ENCODE measurements at places on chromosomes 4 and X.

- no peak for DNase-seq
Observed at GRCh38 chr4:73998040-73999011, at the start of gene CXCL5. TSS of gene CXCL5 (minus strand) at chr4:73998677. CDS start at chr4:73998581, 96 bp downstream.

- DNase-seq, result no peak
Observed at GRCh38 chr4:55545151-55545550, 1.6 kb downstream of the CLOCK start.

GRCh38 chr4:78710536-78710935 is 65.6 kb upstream of the BMP2K start:
- DNase-seq, result no peak

- DNase-seq, result no peak
Observed at GRCh38 chrX:12309040-12309743, 170.9 kb downstream of the FRMPD4 start.

- DNase-seq, result no peak
Observed at GRCh38 chr4:2767046-2767704, 11.0 kb upstream of the TNIP2 start.

- DNase-seq, result no peak
Observed at GRCh38 chr4:73894001-73894400, 24.8 kb downstream of the CXCL1 start.

DNA sequence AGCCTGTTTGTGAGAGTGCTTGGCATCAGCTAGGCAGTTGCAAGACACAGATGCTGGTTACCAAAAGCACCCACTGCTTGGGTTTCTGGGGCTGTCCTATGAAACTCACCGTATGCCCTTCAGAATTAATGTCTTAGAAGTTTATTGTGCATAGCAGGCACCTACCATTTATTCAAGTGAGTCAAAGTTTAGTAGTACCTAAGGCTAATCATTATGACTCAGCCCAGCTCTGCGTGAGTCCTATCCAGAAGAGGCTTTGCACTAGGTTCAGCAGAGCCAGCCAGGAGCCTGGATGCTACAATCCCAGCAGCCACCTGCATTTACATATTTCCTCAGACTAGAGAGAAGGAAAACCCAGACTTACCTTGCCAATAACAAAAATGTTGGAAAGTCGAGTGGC is 4.2 kb downstream of the RPS4X start:
- no peak for DNase-seq

GRCh38 chr4:180558427-180558826 is 1684.8 kb upstream of the TENM3 start:
- no peak for DNase-seq

GRCh38 chr4:1195891-1196401 is 23.6 kb upstream of the SPON2 start:
- no peak for DNase-seq

DNA sequence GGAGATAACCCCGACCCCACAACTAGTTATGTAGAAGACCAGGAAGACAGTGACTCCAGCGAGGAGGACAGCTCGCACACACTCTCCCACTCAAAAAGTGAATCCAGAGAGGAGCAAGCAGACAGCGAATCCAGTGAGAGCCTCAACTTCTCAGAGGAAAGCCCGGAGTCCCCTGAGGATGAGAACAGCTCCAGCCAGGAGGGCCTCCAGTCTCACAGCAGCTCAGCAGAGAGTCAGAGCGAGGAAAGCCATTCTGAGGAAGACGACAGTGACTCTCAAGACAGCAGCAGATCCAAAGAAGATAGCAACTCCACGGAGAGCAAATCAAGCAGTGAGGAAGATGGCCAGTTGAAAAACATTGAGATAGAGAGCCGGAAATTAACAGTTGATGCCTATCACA is 12.8 kb downstream of the DMP1 start:
- no peak for DNase-seq

GRCh38 chr4:25235401-25235800 is 1.6 kb downstream of the PI4K2B start:
- no peak for DNase-seq

DNA sequence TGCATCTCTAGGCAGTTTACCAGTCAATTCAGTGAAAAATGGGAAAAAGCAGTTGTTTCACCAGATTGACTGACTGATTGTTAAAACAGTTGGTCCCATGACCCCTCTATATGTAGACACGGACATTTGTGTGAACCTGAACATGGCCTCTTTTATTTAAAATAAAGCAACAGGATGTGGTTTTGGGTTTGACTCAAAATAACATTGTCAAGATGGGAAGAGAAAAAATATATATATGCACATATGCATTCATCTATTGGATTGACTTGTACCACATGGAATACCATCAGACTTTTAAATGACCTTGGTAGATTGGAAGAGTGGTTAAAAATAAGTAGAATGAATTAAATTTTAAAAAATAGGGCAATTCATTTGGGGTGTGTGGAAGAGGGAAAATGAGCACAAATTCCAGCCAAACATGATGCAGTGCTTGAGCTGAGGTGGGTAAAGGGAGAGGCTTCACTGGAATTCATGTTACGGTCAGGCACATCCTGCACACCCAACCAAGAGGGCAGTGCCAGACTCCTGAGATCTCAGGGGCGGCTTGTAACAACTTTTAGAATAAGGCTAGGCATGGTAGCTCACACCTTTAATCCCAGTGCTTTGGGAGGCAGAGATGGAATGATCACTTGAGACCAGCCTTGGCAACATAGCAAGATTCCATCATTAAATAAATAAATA is 560.7 kb upstream of the TENM3 start:
- DNase-seq, result no peak

GRCh38 chr4:141429933-141430332 is 206.4 kb upstream of the IL15 start:
- DNase-seq, result no peak

- no peak for DNase-seq
Observed at GRCh38 chr4:165927815-165928214, 54.8 kb downstream of the TLL1 start.

DNA sequence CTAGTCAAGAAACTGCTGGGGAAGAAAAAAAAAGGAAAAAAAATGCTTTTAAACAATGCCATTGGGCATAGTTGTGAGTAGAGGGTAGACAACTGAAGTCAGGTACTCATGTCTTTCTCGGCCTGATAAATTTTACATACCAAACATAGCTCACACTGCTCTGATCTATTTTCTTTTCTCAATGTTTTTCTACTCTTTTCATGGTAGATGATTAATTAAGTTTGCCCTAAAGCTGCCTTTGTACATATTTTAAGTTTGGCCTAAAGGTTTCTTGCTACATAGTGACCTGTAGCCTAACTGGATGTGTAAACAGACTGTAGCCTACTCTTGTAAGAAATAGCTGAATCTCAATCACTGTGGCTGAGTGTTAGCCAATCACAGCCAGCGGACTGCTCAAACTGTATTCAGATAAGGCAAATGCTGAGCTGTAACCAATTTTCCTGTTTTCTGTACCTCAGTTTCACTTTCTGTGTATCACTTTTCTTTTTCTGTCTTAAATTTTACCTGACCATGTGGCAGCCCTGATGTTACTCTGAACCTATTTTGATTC is 121.0 kb downstream of the PCDH10 start:
- no peak for DNase-seq

DNA sequence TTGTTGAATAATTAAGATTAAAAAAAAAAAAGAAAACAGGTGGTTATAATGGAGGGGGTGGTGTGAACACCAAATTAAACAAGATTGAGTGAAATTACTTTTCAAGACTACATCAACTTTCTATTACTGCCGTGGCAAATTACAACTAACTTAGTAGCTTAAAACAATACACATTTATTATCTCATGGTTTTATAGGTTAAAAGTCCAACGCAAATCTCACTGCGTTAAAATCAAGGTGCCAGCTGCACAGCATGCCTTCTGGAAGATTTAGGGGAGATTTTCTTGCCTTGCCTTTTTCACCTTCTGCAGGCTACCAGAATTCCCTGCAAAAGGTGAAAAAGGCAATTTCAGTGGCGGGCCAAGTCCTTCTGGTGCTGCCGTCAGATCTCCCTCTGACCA is 58.5 kb downstream of the ATXN3L start:
- DNase-seq, result no peak

- no peak for DNase-seq
Observed at GRCh38 chr4:88828842-88829571, 131.4 kb upstream of the NAP1L5 start.

- DNase-seq, result no peak
Observed at GRCh38 chr4:56424697-56425514, 10.5 kb downstream of the PPAT start.

- no peak for DNase-seq
Observed at GRCh38 chr4:146212781-146213180, 1.6 kb upstream of the REELD1 start.

DNA sequence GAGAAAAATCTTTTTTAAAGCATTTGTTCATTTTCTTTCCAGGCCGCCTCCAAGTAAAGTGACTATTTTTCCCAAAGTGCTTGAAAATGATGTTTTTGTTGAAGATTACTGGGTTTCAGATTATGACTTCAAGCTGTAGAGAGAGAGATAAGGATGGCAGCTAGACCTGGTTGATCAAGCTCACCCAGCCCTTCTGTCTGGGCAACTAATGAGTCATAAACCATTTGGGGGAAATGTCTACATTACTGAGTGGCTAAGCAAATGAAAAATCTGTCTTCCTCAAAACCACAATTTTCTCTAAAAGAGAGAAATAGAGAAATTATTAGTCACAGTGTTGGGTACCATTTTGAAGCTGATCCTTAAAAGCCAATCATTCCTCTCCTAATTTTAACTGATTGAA is 355.4 kb upstream of the CPEB2 start:
- no peak for DNase-seq

DNA sequence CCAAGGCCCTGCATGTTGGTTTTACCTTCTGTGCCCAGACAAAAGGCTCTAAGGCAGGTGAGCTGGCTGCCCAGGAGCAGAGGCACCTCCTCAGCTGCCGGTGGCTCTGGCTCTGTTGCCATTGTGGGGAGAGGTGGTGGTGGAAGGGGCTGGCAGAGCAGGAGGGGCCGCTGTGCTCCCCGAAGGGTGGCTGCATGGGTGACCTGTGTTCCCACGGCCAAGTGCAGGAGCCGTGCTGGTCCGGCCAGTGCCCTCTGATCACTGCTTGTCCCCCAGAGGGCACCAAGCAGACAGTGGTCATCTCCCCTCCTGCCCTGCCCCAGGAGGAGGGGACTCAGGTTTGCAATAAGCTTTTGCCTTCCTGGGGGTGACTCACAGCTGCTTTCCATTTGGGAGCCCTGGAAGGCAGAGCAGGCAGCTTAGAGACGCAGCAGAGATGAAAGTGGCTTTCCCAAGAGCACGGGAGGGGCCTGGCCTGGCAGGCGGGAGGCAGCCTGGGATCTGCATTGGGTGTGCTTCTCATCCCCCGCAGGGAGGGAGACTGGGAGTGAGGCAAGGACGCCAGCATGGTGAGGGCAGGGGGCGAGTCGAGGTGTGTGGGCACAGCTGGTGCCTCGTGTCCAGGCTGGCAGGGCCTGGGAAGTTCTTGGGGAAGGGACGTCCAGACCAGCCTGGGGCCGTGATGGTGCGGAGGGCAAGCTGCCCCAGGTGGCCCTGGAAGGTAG is 28.7 kb downstream of the DOK7 start:
- DNase-seq, result no peak

DNA sequence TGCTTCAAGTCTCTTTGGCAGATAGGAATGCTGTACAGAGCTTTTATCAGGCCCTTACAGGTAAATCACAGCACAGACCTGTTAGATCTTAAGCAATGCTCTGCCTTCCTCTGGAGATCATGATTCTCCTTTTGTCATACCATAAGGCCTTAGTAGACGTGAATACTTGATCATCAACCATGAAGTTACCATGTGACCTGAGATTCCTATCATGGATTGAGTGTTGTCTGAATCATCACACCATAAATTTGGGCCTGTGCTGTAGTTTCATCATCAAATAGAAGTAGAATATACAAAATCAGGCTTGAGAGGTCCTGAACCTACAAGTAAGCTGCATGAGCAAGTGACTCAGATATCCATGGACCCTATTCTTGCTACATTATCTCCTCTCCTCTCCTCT is 466.8 kb upstream of the INTU start:
- DNase-seq, result no peak

- DNase-seq, result no peak
Observed at GRCh38 chrX:54494989-54495813, 833 bp downstream of the FGD1 start.

DNA sequence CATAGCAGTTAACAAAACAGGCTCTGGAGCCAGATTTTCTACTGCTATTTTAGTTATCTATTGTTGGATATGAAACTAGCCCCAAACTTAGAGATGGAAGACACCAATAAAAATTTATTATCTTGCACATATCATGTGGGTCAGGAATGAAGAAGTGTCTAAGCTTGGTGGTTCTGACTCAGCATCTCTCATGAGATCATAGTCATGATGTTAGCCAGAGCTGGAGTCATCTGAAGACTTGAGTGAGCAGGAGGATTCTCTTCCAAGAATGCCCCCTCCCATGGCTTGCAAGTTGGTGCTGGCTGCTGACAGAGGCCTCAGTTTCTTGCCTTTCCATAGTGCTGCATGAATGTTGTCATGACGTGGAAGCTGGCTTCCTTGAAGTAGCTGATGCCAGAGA is 68.2 kb upstream of the TAPT1 start:
- DNase-seq, result no peak

GRCh38 chr4:152974468-152975379 is 38.6 kb downstream of the FHDC1 start:
- no peak for DNase-seq

- DNase-seq, result no peak
Observed at GRCh38 chrX:20947411-20947912, 426.8 kb upstream of the CNKSR2 start.

- DNase-seq, result no peak
Observed at GRCh38 chr4:78666830-78667258, 109.3 kb upstream of the BMP2K start.

GRCh38 chr4:83780053-83780733 is 244.3 kb downstream of the GPAT3 start:
- DNase-seq, result no peak

DNA sequence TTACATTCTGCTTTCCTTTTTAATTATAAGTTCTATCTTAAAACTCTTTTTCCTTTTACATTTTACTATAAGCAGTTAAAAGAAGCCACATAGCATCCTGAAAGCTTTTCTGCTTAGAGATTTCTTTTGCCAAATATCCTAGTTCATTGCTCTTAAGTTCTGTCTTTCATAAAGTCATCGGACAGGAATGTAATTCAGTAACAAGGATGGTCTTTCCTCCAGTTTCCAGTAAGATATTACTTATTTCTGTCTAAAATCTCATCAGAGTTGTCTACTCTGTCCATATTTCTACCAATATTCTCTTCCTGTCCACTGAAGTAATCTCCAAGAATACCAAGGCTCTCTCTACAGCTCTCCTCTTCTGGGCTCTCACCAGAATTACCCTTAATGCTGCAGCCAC is 37.5 kb upstream of the ADH1C start:
- DNase-seq, result no peak

- peak; percentile 14 for DNase-seq
Observed at GRCh38 chrX:154123241-154124219, 20.5 kb upstream of the OPN1LW start.

GRCh38 chr4:152200511-152201333 is 335.2 kb downstream of the FBXW7 start:
- DNase-seq, result no peak

DNA sequence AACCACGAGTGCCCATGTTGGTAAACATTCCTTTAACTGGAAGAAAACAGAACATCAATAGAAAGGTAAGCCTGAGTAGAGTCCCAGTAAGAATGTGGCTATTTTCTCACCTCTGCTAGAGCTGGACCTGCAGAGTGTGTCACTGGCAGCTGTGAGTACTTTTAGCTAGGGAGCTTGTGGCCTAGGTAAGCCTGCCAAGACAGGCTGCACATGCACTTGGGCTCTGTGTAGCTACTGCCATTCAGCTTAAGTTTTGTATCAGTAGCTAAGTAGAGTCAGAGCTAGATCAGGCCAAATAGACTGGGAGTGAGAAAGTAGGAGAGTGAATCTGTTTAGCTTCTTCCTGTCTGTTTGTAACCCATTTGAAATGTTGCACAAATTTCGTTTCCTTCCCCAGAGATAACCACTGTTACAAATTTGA is 35.3 kb downstream of the RBPJ start:
- DNase-seq, result no peak

Measured in stimulated activated CD8-positive, alpha-beta memory T cell treated with anti-CD3 and anti-CD28 coated beads, Interleukin-15, amount 100 ng/mL, for 48 hours (primary cell).